Thyroid gland (tissue), 4 donors: ENCODE measurements at places on chromosomes 2 and 18. TPM values are rescaled to one million over a fixed set of nuclear protein-coding genes. Genes with fewer than 3 reads are reported as not detected.

KCNS3 gene
- total RNA-seq, result 6.2 TPM

DNA sequence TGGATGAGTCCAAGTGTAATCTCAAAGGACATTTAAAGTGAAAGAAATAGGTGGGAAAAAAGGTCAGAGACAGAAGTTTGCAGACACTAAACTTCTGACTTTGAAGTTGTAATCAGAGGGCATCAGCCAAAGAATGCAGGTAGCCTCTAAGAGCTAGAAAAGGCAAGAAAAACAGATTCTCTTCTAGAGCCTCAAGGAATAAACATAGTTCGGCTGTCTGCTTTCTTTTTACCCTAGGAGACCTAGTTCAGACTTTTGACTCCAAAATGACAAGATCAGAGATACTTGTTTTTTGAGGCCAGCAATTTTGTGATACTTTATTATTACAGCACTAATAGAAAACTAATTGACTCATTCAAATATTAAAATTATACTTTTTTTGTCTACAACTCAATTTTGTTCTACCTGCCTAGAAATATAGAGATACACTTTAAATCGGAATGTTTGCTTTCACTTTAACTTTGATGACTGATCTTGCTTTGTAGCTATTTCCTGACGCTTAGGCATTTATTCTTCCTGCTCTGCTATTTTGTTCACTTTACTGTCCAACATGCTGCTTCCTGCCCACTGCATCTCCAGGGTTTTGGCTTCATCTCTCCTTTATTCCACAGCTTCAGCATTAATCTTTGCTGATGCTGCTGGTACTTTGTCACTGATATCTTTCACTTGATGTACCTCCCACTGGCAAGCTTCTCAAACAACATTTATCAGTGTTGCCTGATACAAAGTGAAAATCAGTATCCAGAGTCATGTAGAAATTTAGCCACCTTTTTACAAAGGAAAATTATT, 272.5 kb downstream of the DSEL start:
- no peak for DNase-seq

GRCh38 chr2:224903621-224904020, 138.6 kb downstream of the DOCK10 start:
- no peak for DNase-seq

DNA sequence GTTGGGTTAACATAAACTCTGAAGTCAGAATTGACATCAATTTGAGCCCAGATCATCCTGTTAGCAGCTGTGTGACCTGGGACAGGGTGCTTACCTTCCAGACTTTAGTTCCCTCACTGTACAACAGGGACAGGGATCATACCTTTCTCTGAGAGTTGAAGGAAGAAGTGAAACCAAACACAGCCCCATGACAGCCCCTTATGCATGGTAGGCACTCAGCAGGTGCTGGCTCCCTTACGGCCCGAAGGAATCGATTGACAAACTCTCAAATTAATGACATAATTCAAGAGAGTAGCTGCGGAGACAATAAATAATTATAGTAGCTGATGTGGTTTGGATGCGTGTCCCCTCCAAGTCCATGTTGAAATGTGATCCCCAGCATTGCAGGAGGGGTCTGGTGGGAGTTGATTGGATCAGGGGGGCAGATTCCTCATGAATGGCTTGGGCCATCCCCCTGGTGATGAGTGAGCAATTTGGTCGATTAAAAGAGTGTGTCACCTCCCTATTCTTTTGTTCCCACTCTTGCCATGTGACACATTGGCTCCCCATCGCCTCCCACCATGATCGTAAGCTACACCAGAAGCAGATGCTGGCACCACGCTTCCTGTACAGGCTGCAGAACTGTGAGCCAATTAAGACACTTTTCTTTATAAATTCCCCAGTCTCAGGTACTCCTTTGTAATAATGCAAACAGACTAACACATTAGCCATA, 72.4 kb downstream of the ODC1 start:
- DNase-seq, result no peak

- DNase-seq, result peak; percentile 62
Measured at GRCh38 chr2:56191617-56192016, 7.8 kb downstream of the CCDC85A start.

DNA sequence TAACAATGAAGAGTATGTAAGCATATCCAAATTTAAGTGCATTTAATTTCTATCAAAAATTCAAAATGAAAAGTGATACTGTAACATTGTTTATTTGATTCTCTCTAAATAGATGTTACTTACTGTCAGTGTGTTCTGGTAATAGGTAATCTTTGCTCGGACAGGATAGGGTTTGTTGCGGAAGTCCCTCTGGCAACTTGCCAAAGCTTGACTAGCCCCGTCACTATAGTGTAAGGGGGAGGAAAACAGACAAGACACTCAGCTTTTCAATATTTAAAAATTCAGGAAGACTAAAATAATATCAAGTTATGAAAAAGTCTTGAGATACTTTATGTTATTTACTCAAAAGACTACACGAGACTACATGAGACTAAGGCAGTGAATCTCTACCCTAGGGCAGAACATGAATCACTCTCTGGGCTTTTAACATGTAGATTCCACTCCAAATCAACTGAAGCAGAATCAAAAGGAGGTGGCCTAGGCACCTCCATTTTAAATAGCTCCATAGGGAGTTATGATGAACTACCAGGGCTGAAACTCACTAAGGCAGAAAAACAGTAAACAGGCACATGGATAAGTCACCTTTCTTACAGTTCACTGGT, 5.9 kb downstream of the LMAN1 start:
- no peak for DNase-seq

SERPINB3 gene
- not detected for total RNA-seq

GRCh38 chr2:55986001-55986400, 62.4 kb upstream of the EFEMP1 start:
- DNase-seq, result no peak

SLC9A4 gene
- total RNA-seq, result not detected

GRCh38 chr2:71988170-71988569, 159.5 kb downstream of the CYP26B1 start:
- no peak for DNase-seq

DNA sequence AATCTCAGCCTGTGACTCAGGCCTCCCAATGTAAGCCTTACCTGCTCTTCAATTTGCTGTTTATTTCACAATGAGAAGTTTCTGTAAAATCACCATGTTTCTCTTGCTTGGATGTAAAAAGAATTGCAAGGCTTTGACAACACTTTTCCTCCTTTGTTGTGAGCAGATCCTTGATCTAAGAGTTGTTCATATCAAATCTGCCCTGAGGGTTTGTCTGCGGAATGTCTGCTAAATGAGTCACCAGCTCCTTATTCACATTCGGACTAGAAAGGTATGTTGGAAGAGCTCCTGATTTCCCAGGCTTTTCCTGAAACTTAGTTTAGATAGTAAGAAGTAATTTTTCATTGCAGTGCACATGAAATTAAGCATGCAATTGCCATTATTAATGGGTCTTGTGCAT, 268.2 kb upstream of the TCF4 start:
- no peak for DNase-seq

DNA sequence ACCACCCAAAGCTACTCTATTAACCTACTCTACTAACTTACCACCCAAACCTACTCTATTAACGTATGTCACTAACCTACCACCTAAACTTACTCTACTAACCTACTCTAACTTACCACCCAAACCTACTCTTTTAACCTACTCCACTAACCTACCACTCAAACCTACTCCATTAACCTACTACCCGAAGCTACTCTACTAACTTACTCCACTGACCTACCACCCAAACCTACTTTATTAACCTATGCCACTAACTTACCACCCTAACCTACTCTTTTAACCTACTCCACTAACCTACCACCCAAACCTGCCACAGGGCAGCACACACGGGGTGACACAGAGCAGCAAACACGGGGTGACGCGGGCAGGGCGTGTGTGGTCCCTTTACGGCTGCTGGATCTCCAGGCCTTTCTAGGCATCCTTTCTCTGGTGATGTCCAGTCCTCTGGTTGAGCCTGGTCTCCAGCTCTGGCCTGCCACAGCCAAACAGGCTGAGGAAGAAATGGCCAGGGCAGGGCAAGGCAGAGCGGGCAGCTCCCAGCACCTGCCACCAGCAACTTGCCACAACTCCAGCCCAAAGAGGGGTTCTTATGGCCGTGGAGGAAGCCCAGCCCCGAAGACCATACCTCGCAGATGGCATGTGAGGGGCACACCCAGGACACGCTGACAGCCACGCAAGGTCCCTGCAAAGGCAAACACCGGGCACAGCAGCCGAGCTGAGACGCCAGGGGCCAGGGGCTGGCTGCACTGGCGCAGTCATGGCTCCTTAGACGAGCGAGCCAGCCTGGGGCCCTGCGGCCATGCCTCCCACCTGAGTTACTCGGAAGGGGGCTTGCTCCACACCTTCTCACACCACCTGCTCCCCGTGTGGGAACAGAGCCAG, 25.7 kb downstream of the PXDN start:
- no peak for DNase-seq

- no peak for DNase-seq
Measured at GRCh38 chr2:23404426-23404825, 19.4 kb downstream of the KLHL29 start.

TMEM163 gene
- total RNA-seq, result 1.6 TPM

GRCh38 chr2:211923019-211923418, 615.6 kb downstream of the ERBB4 start:
- no peak for DNase-seq

- no peak for DNase-seq
Measured at GRCh38 chr2:147182260-147182659, 662.6 kb upstream of the ACVR2A start.

UGT1A8 gene
- not detected for total RNA-seq

GRCh38 chr2:105309147-105309545, 20.4 kb downstream of the TGFBRAP1 start:
- peak; percentile 74 for DNase-seq

FBXO11 gene
- total RNA-seq, result 82.8 TPM

DNA sequence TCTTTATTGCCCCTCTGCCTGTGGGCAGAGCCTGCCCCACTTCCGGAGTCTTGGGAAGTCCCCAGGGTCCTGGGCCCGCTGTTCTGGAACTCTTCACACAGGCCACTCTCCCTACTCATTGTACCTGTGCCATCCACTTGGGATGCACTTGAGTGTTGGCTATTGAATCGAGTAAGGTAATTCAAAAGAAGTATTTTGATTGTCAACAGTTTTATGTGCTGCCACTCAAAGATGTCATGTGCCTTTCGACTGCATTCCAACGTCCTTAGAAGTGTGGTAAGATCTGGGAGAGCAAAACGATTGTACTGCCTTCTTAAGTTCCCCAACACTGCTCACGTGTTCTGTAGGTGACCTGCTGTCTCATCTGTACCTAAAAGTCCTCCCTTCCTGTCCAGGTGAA, 77.0 kb upstream of the SMIM21 start:
- DNase-seq, result peak; percentile 83

ABCG8 gene
- total RNA-seq, result not detected

SMPD4 gene
- 66.1 TPM for total RNA-seq

PSMA8 gene
- total RNA-seq, result 0.40 TPM

DNA sequence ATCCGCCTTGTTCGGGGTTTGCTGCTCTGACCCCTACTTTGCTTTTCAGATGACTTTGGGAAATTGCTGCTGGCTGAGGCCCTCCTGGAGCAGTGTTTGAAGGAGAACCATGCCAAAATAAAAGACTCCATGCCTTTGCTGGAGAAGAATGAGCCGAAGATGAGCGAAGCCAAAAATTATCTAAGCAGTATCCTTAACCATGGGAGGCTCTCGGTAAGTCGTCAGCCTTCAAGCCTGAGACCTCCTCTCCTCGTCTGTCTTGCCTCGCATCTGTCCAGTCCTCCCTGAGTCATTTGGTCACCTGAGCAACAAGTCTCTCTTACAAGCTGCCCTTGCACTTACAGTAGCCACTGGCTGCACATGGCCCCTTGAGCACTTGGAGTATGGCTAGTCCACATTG, 34.7 kb upstream of the MCFD2 start:
- DNase-seq, result no peak

AP1S3 gene
- total RNA-seq, result 92.6 TPM

ADCYAP1 gene
- total RNA-seq, result not detected

DNA sequence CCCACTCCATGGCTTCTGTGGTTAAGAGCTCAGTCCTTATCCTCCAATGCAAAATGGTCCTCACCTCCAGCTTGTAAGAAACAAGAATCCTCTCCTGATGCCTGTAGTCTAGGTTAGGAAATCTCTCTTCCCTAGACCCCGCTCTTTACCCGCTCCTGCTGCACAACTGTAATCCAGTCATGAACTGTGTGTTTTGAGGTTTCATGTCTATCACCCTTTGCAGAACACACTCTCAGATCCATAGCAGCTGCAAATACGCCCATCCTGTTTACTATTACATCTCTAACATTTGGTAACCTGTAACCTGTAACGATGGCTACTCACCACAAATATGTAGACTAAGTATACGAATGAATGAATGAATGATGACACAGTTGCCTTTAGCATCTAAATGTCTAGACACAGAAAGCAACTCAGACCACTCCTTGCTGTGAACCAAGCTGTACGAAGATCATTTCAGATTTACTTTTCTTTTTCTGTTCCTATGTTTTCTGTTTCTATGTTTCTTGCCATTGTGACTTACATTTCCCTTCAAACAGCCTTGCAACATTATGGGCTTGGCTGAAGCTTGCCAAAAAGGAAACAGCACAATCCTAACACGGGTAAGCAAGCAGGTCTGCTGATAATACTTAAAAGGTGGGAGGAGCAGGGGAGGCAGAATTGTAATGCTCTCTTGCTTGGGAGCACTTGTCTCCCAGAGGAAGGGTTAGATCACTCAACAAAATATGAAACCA, 53.7 kb downstream of the EPHA4 start:
- no peak for DNase-seq

- no peak for DNase-seq
Measured at GRCh38 chr2:241860184-241861078, 1.7 kb upstream of the PDCD1 start.
